ENCODE measurements at places on chromosomes 16 and 17.

DNA sequence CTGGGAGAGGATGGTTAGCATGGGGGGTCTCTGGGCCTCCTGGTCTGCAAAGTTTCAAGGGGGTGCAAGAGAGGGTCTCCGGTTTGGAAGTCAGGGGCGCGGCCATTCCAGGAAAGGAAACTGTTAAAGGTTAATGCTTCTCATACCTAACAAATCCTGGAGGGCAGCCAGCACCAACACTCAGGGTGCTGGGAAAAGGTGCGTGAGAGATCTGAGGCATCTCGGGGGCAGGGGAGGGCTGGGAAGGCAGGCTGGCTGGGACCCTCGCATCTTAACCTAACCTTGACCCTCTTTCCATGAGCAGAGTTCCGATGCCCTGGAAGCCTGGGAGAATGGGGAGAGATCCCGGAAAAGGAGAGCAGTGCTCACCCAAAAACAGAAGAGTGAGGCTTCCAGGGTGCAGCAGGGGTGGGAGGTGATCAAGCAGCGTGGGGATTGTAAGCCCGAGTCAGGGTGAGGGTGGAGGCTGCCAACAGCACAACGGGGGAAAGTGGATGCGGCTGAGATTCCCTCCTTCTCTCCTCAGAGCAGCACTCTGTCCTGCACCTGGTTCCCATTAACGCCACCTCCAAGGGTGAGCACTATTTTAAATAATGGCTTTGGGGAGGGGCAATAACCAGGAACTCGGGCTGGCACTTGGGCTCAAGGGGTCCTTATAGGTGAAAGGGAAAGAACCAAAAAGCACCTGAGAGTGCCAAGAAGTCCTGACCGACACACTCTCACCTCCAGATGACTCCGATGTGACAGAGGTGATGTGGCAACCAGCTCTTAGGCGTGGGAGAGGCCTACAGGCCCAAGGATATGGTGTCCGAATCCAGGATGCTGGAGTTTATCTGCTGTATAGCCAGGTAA lies 996 bp downstream of the TNFSF13 start:
- DNase-seq: no peak

DNA sequence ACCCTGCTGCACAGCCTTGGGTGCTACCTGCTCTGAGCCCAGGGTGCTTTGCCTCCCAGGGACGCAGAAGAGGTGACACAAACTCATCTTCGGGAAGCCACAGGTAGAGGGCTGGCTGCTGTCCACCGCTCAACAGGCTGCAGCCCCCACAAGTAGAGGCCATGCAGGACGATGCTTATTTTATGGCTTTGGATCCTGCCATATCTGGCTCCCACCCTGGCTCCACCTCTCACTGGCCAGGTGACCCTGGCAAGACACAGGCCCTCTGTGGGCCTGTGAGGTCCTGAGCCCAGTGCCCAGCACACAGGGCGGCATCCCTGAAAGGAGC lies 11.3 kb upstream of the BCAR1 start:
- no peak for DNase-seq

- no peak for DNase-seq
Measured at GRCh38 chr17:75078284-75079022, 9.3 kb upstream of the SLC16A5 start.

DNA sequence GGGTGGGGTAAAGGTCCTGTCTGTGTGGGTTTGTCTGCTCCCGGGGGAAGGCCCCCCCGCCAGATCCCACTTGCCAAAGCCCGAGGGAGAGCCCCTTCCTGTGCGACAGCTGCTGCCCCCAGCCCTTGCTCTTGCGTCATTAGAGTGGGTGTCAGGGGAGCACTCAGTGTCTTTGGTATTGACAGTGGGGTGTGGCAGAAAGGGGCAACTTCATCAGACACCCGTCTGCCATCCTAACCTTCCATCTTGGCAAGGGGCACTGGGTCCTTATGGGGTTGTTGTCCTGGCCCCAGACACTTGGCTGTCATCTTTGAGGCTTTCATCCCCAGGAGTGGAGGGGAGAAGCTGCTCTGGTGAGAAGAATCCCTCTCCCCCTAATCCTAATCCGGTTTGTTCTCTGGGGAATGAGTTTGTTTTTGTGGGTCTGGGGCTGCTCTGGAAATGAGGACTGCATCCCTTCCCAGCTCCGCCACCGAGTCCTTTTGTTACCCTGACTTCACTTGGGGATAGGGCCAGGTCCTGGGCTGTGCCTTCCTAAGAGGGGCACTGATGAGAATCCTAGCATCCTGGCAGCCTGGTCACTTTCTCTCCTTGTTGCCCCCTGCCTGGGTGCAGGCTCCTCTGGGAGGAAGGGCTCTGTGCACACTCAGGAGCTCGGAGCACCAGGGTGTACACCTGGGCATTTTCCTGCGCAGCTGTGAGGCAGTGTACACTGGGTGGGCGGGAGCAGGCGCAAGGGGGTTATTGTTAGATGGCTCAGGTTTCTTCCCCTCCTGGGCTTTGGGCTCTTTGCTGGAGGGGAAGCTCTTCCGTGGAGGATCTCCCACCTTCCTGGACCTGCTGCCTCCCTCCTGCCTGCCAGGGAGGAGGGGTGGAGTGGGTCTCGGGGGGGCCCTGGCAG lies 21.1 kb downstream of the GJD3 start:
- DNase-seq: no peak

GRCh38 chr17:32976605-32977004 lies 15.0 kb upstream of the SPACA3 start:
- no peak for DNase-seq

- DNase-seq: no peak
Measured at GRCh38 chr16:80931801-80932707, 74.6 kb downstream of the CMC2 start.

- DNase-seq: no peak
Measured at GRCh38 chr17:36657763-36658490, 56.5 kb downstream of the MRM1 start.

DNA sequence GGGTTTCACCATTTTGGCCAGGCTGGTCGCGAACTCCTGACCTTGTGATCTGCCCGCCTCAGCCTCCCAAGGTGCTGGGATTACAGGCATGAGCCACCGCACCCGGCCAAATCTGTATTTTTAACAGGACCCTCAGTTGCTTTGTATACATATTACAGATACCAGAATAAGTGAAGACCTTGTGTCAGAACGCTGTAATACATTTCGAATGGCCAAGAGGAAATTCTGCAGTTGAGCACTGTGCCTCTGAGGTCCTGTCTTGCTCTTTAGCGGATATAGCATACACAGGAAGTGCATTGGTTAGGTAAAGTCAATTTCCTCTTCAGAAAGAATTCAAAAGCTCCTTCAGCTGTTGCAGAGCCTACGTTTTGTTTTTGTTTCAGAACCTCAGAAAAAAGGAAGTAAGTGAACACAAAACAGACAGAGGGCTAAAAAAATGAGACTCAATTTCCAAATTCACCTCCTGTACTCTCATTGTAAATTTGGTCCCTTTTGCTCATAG lies 15.7 kb downstream of the CRLF3 start:
- DNase-seq: no peak

DNA sequence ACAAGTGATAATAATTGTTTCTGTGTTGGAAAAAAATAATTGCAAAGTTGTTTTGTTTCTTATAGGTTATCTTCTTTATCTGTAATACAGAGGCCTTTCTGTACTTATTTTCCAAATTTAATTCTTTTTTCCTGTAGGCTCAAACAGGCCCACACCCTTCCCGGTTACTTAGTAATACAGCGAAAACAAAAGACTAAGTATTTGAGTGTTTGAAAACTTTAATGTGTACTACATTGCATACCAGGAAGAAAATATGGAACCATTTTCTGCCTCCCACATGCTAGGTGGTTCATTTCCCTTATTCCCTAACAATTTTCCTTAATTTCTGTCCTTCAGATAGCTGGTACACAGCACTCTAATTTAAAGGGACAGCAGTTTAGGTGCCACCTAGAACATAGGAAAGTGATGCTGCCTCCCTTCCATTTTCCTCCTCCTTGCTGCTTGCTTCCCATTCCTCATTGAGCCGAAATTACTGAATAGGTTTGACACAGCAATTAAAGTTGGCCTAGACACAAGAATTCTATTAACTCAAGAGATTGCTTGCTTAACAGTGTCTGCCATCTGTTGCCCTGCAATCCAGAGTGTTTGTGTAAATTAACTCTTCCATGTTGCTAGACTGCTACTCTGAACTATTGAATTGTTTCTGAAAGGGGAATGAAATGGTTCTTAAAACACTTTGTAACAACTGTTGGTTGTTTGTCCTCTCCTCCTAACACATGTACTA lies 24.2 kb downstream of the CYB5B start:
- no peak for DNase-seq

GRCh38 chr17:64547319-64547718 lies 40.5 kb downstream of the CEP95 start:
- DNase-seq: no peak

GRCh38 chr16:73186752-73187601 lies 139.0 kb upstream of the ZFHX3 start:
- no peak for DNase-seq

- DNase-seq: no peak
Measured at GRCh38 chr16:84896847-84897246, 77.1 kb downstream of the CRISPLD2 start.

DNA sequence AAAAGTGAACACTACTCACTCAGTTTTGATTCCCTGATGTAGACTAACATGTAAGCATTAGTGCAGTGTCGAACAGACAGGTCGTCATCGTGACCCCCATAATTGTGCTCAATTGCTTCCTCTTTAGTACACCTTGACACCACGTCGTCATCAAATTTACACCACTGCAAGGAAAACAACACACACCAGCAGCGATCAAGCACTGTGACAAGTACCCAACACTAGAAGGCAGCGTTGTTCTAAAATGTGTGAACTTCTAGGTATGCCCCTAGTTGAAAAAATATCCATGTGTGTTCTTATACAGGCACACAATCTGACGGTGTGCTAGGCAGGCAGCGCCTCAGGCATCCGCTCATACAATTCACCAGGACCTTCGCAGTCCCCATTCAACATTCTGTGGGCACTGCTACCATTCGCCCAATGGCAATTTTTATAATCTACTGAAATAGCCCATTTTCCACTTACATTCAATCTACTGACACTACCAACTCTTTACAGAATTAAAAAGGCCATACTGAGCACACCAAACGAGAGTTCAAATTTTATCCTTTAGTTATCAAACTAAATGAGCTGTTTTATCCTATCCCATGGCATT lies 23.1 kb downstream of the LITAFD start:
- DNase-seq: no peak

DNA sequence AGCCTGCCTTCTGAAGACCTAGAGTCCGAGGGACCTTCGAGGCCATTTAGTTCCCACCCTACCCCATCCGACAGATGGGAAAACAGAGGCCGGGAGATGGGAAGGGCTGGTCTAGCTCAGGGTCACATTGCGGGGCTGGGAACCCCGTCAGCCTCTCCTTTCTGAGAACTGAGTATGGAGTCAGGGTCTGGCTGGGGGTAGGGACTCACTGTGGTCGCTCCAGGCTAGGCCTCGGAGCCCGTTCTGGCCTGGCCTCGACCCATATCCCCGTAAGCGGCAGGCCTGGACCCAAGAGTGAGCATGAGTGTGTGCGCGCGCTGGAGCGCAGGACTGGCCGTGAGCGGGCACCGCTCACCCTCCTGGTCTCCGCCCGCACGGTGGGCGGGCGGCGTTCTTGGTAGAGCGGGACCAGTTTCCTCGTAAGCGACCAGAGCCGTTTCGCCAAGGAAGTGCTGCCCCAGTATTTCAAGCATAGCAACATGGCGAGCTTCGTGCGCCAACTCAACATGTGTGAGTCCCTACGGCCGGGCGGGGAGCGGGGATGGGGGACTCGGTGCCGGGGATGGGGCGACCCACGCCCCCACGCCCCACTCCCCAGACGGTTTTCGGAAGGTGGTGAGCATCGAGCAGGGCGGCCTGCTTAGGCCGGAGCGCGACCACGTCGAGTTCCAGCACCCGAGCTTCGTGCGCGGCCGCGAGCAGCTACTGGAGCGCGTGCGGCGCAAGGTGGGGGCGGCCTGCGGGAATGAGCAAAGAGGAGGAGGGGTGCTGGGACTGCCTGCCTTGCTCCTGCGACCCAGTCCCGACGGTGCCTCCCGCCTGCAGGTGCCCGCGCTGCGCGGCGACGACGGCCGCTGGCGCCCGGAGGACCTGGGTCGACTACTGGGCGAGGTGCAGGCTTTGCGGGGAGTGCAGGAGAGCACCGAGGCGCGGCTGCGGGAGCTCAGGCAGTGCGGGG lies 855 bp downstream of the HSF4 start:
- DNase-seq: no peak

DNA sequence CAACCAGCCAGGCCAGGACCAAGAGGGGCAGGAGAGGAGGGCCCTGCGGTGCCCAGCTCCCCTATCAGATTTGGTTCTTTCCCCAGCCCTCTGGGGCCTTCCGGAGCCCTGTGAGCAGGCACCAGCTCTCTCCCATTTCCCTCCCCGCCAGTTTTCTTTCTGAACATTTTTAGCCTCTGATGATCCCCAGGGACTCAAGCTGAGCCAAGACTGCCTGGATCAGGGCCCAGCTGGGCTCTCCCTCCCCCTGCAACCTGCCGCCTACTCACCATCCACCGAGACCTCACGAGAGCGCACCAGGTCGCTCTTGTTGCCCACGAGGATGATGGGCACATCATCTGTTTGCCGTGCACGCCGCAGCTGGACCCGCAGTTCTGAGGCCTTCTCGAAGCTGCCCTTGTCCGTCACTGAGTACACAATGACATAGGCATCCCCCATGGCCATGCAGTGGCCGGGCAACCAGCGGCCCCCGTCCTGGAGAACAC lies 2.0 kb downstream of the RRAD start:
- no peak for DNase-seq

- DNase-seq: no peak
Measured at GRCh38 chr17:21251337-21252010, 1.7 kb downstream of the NATD1 start.

- DNase-seq: no peak
Measured at GRCh38 chr17:39410279-39410678, 8.9 kb upstream of the FBXL20 start.

Data from activated CD8-positive, alpha-beta memory T cell treated with anti-CD3 and anti-CD28 coated beads for 48 hours (primary cell).